ENCODE measurements at places on chromosomes 6 and 20.

GRCh38 chr6:90106449-90106848, 190.2 kb downstream of the BACH2 start:
- DNase-seq = no peak

- no peak for DNase-seq
Measured at GRCh38 chr6:161921602-161922395, 647.9 kb upstream of the AGPAT4 start.

- DNase-seq = no peak
Measured at GRCh38 chr20:48186447-48186846, 401.2 kb upstream of the SULF2 start.

DNA sequence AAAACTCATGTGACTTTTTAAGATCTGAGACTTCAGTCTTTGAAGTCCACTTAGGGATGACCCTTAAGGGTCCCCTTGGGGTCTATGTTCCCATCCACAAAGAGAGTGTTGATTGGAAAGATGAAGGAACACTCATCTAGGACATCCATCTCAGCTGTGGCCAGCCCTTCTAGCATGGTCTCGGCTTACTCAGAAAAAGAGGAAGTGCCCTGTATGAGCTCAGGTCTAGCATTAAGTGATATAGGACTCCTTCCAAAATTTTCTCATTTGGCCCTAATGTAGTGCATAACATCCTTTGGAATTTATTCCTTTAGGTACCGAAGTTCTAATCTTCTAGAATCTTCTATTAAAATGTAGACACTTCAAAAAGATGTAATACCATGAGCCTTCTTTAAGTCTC, 77.4 kb downstream of the NDUFAF5 start:
- DNase-seq = no peak

DNA sequence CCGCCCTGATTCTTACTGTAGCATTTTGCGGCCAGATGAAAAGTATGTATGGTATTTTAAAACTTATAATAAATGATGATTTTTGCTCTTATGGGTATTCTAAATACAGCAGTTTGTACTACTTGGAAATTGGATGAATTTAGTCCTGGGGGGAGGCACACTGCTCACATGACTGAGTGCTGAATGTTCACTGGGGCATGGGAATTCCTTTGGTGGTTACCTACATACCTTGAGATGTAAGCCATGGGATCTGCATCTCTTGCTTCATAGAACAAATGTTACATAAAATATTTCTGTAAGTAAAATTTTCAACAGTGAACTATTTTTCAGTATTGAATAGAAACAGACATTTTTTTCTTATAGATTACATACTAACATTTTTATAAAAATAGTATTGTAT, 71.1 kb downstream of the FIG4 start:
- no peak for DNase-seq

Data from T47D (cell line).